ENCODE measurements at places on chromosomes 5 and 9.

GRCh38 chr9:93291536-93292287 is 107.8 kb downstream of the WNK2 start:
- no peak for DNase-seq

DNA sequence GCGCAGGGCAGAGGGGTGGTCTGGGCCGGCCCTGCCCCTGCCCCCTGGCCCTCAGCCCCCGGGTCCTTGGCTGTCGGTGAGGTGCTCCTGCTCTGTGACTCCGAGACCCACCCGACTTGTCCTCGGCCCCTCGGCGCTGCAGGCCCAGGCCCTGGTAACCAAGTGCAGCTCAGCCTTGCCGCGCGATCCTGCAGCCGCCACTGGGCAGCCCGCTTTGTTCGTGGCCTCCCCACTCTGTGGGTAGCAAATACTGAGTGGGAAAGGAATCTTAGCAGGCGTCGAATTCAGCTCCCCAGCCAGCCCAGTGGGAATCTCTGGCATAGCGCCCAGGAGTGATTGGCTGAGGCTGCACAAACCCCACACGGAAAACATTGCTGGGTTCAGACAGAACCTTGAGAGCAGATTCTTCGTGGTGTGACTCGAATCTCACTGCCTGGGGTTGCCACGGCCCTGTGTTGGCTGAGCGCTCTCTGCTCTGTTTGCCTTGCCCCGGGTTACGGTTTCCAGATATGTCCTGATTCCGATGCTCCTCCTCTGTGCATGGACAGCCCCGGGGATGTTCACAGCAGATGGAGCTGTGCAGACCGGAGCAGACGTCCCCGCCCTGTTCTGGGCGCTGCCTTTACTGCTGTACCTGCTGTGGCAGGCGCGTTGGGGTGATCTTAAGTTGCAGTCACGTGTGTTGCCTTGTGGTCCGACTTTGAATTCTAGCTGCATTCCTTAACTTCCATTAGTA is 13.4 kb upstream of the EXOC3 start:
- DNase-seq = peak; percentile 60

DNA sequence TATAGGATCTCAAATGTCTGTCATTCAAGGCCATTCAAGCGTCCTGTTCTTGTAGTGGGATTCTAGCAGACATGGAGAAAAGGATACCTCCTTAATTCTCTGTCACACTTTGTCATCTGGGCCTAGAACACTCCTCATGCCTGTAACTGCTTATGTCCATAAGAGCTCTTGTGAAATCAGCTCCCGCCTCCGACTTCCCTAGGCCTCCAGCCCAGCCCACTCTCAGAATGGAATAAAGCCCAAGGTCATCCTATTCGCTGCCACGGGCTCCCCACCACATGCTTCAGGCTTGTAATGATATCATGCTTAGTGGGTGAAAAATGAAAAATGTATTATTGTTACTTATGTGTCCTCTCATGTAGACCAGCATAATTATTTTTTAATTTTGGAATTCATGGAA is 632.5 kb downstream of the ISL1 start:
- no peak for DNase-seq

DNA sequence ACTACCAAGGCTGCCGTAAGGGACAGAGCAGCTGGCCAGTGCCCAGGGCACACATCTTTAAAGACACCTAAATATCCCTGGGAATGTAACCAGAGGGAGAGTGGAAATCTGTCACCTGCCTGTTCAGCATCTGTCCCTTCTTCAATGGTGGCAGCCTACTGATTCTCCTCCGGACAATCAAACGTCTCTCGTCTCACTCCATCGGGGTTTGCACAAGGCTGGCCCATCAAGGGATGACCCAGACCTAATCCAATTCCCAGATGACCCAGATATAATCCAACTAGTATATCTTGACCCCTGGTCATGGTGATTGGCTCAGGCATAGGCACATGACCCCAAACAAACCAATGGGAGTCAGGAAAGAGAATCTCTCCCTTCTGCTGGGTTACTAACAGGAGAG is 93.5 kb downstream of the HRH2 start:
- no peak for DNase-seq

DNA sequence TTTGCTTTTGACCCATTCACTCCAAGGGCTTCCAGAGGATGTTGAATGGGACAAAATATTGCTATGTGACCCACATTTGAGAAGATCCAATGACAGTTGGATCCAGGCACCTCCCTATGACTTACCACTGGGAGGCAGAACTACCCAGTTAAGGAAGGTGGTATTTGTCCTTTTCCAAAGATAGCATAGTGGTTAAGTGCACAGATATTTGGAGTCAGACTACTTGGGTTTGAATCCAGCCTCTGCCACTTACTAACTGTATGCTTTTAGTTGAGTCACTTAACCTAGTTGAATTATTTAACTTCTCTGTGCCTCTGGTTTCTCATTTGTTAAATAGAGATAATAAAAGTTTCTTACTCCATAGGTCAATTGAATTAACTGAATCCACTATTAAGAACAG is 74.5 kb upstream of the PALM2AKAP2 start:
- DNase-seq = no peak

DNA sequence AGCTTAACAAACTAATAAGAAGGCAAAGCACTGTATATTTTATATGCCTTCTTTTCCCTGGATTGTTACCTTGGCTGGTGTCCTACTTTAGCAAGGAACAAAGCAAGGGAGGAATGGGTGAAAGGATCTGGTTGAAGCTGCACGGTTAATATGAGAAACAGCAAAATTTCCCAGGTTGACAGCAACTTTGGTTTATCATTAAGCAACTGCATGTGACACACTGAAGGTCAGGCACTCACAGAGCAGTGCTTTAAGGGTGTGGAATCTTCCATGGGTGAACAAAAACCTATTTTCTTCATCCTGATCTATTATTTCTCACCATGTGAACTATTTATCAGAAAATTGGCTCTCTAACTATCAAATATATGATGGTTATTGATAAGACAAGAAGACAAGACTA is 109.0 kb upstream of the ATP10B start:
- no peak for DNase-seq

DNA sequence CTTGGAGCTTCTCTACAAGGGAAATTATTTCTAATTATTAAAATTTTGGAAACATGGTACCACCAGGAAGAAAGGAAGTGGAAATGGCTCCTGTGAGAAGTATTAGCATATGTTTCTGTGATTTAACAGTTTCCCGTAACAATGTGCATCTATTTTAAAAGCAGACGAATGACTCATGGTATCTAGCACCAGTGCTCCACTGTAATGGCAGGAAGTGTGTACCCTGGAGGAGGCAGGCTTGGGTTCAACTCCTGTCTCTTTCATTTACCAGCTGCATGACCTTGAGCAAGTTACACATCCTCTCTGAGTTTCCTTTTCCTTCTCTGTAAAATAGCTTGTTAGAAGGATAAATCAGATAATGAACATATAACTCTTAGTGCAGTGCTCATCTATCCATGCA is 41.0 kb upstream of the ANGPTL2 start:
- DNase-seq = peak; percentile 18

- no peak for DNase-seq
These were observed 13.8 kb downstream of the TXNDC8 start for GRCh38 chr9:110323818-110324217.

- DNase-seq = no peak
These were observed 48.0 kb downstream of the HAPLN1 start for GRCh38 chr5:83672646-83673045.

GRCh38 chr5:113061846-113062780 is 85.5 kb downstream of the DCP2 start:
- DNase-seq = peak; percentile 40

DNA sequence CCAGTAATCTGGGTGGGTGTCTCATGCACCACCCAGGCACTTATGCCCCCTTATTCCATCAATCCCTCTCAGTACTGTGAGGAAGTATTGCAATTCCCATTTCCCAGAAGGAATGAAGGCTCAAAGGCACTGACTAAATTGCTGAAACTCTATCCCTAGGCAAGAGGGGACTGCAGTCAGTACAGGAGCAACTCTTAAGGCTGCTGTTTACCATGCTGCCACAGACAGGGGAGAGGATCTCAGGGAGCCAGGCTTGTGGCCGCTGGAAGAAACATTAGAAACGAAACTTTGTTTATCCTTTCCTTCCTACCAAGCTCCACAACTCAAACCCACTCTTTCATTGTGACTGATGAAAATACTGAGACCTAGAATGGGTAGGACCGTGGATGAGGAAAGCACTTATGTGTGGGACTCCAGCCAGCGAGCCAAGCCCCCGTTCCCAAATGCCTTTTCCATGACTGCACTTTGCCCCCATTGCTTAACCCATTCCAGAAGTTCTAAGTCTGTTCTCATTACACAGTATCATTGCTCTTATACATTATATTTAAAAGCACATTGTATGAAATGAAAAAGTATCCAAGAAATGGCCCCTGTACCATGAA is 54.3 kb downstream of the TLE1 start:
- no peak for DNase-seq

DNA sequence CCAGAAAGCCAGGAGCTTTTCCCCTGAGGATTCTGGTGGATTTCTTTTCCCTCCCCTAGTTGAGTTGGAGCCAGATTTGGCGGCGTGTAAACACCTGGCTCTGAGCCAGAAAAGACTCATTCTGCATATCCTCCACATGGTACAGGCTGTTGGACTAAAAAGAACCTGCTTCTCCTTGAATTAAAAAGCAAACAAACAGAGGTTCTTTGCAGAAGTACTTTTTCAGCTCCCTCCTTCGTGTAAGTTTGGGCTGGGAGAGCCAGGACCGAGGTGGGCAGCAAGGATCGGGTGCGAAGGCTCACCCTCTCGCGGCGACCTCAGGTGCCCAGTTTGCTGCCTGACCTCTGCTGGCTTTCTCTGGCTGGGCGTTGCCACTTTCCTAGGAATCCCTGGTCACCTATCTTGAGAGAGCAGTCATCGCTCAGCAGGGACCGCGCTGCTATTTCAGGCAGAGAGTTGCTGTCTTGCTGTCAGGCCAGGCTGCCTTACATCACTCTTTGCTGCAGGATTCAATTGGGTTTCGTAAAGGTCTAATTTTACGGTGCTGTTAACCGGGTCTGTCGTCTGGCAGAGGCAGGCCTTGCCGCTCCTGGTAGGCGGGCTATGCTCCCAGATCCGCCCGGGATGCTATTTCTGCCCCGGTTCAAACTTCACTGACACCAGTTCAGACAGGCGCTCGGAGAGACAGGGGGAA is 3.2 kb downstream of the PAPPA start:
- DNase-seq = peak; percentile 57

- DNase-seq = no peak
These were observed 238.1 kb downstream of the SPOCK1 start for GRCh38 chr5:137260820-137261695.

DNA sequence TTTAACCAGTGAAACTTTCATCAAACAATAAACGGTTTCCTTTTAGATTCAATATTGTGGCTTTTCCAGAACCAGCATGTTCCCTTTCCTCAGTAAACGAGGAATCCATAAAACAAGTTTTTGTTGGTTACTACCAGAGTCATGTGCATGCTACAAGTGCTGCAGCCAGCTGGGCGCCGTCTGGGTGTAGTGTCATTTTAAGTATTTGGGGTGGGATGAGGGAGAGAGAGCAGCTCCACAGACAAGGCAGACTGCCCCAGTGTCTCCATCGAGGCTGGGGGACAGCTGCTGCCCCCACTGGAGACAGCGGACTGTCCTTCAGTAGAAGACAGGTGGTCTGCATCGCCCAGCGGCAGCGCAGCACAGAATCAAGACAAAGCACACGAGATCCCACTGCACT is 17.3 kb downstream of the ARPC5L start:
- peak; percentile 53 for DNase-seq

DNA sequence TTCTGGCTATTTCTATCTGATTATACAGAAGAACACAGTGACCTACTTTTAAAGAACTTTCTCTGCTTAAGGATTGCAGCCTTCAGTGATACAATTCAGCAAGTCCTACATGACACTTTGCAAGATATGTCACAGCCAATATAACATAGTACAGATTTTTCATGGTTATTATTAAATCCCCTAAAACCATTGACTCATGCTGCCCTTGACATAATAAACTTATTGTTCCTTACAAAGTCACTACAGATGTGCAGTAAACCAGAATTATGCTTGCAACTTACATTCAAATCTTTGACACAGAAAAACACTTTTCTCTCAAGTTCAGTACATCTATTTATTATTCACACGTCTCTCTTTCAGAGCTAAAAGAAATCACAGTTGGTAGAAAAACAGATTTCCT is 1136.3 kb upstream of the ACO1 start:
- no peak for DNase-seq

DNA sequence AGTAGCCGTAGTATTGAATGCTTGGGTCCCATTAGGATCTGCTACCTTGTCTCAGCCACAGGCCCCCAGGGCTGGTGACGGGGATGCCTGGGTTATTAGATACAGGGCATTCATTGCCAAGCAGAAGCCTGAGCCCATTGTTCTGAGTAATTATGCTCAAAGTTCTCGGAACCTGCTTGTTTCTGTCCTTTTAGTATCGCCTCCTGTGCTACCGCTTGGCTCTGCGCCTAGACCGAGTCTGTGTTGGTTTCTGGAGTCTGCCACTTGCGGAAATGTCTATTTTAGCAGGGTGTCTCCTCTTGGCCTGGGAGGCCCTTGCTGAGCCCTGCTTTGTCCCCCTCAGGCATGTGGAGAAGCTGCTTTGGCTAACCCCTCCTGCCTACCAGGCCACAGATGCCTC is 506.1 kb downstream of the BNC2 start:
- DNase-seq = peak; percentile 74

- no peak for DNase-seq
These were observed 89.1 kb upstream of the BOD1 start for GRCh38 chr5:173705512-173706044.

GRCh38 chr9:98775831-98776441 is 20.4 kb downstream of the ANKS6 start:
- peak; percentile 71 for DNase-seq
